ENCODE measurements at places on chromosomes 2 and 18. TPM values are rescaled to one million over a fixed set of nuclear protein-coding genes. Genes with fewer than 3 reads are reported as not detected.
A peak's percentile ranks its signal among the peaks of the same experiment; 100 is the strongest.

TRAPPC8 gene
- total RNA-seq, result 38.5 TPM

KHK gene
- total RNA-seq, result 3.8 TPM

CYP27C1 gene
- not detected for total RNA-seq

FEV gene
- not detected for total RNA-seq

SLC14A1 gene
- 42.2 TPM for total RNA-seq

ING5 gene
- 25.6 TPM for total RNA-seq

ALK gene
- total RNA-seq, result not detected

ALPI gene
- not detected for total RNA-seq

DSG1 gene
- not detected for total RNA-seq

DUSP2 gene
- total RNA-seq, result 564 TPM

SCYGR4 gene
- not detected for total RNA-seq

CFLAR gene
- total RNA-seq, result 445 TPM

SLC16A14 gene
- 0.52 TPM for total RNA-seq

GPR45 gene
- not detected for total RNA-seq

PIEZO2 gene
- total RNA-seq, result not detected

MEP1B gene
- not detected for total RNA-seq

XPO1 gene
- 157 TPM for total RNA-seq

SEMA4F gene
- 18.0 TPM for total RNA-seq

GRCh38 chr2:68195096-68195495 lies 37.4 kb downstream of the PNO1 start:
- no peak for DNase-seq

DNA sequence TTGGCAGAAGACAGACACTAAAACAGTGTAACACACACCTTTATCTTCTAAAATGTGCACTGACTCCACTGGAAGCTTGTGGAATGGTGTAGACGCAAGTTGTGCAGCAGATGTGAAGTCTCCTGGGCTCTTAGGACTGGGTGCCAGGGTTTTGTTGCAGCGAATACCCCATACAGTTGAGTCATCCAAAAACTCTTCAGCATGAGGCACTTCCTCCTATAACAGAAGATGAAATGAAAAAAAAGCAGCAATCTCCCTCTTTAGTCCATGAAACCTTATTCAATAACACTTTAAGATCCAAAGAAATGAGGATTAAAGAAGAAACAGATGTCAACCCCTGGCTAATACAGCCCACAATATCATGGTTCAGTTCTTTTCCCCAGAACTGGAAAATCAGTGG lies 22.2 kb downstream of the BUB1 start:
- no peak for DNase-seq

DNA sequence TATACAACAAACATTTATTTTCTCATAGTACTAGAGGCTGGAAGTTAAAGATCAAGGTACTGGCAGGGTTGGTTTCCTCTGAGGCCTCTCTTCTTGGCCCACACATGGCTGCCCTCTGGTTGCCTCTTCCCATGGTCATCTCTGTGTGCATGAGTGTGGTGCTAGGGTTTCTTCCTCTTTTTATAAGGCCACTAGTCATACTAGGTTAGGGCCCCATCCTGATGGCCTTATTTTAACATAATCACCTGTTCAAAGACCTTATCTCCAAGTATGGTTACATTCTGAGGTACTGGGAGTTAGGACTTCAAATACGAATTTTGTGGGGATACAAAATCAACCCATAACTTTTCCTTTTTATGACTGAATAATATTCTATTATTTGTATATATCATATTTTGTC lies 4.8 kb upstream of the RIOK3 start:
- no peak for DNase-seq

DNA sequence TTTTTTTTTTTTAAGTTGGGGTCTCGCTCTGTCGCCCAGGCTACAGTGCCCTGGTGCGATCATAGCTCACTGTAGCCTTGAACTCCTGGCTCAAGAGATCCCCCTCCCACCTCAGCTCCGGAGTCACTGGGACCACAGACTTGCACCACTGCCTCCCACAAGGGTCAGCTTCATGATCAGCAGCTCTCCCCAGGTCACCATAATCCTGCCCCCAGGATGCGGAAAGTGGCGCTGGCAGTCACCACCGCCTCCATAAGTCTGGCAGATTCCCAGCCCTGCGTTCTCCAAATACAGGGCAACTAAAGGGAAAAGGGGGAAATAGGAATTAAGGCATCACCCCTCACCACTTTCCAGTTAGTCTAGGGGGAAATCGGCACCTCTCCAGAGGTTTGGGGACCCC lies 5.2 kb upstream of the ARID5A start:
- no peak for DNase-seq

DNA sequence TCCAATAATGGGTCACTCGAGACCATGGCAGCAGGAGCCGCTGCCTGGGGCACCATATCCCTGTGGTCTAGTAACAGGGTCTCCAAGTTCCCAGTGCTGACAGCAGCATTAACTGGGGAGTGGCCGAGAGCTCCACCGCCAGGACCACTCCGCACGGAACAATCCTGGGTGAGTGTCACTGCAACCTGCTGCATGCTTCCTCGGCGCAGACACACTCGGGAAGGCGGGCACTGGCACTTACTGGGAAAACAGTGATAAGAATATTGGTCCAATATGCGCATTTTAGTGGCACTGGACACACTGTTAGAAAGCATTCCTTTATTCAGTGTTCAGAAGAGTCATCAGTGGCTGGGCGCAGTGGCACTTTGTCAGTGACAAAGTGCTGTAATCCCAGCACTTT lies 29.7 kb downstream of the FAM228A start:
- no peak for DNase-seq

DNA sequence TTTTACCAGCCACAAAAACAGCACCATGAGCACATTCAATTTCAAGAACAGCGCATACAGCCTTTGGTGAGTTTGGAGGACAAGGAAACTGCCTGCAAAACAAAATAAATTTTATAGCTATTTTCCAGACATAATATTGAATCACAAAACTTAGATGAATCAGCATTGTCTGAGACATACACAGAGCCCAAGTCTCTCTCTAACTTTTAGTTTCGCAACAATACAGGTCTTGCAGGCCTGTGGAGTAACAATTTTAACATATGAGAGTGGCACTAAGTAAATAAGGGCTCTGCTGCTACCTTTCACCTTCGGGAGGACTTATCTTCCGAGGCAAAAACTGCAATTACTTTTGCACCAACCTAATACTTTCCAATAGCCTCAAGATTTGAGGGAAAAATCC lies 56.1 kb upstream of the PEX13 start:
- no peak for DNase-seq

GRCh38 chr2:60525899-60526298 lies 27.6 kb downstream of the BCL11A start:
- no peak for DNase-seq

- DNase-seq, result no peak
These were observed 16.5 kb downstream of the CPLX4 start for GRCh38 chr18:59301929-59302328.

GRCh38 chr2:240998995-240999791 lies 775 bp downstream of the SNED1 start:
- DNase-seq, result peak; percentile 12

- DNase-seq, result no peak
These were observed 3.2 kb upstream of the ACVR1C start for GRCh38 chr2:157631861-157632260.

- no peak for DNase-seq
These were observed 6.1 kb downstream of the SLC66A2 start for GRCh38 chr18:79945118-79946042.

DNA sequence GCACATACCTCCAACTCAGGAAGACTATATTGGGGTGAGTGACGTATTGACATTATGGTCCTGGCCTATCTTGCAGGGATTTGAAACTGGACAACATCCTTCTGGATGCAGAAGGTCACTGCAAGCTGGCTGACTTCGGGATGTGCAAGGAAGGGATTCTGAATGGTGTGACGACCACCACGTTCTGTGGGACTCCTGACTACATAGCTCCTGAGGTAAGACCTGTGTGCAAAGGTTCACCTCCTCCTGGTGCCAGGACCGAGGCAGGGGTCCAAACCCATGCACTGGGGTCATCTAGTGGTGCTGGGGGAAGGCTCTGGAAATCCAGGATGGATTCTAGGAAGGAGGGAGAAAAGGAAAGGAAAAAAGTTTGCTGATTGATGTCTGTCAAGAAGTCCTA lies 152.2 kb upstream of the EPAS1 start:
- DNase-seq, result no peak

DNA sequence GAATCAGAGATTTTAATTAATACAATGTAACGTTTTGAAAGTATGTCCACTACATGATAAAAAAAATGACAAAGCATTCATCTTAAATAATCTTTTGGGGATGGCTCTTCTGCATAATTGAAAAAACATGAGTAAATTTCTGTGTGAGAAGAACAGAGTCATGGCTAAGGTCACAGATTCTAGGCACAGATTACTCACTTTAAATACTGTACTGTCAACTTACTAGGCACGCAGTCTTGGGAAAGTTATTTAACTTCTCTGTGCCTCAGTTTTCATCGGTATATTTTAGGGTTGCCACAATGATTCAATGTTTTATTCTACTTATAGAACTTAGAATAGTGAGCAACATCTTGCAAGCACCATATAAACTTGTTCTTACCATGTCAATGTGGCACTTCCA lies 49.2 kb downstream of the TMEFF2 start:
- DNase-seq, result no peak

DNA sequence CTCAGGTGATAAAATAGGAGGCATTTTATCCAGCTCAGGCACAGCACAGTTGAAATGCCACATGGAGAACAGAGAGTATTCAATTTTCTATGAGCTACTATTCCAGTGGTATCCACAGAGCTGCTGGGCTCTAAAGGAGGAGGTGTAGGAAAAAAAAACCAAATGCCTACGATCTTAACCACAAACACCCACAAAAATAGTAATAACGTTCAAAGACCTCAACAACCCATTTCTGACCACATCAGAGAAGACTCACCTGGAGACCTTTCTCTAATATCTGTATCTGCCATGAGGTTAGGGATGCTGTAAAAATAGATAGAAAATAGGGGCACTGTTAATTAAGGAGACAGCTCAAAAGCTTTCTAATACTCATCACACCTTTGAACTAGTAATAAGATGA lies 294.6 kb upstream of the PARD3B start:
- no peak for DNase-seq

DNA sequence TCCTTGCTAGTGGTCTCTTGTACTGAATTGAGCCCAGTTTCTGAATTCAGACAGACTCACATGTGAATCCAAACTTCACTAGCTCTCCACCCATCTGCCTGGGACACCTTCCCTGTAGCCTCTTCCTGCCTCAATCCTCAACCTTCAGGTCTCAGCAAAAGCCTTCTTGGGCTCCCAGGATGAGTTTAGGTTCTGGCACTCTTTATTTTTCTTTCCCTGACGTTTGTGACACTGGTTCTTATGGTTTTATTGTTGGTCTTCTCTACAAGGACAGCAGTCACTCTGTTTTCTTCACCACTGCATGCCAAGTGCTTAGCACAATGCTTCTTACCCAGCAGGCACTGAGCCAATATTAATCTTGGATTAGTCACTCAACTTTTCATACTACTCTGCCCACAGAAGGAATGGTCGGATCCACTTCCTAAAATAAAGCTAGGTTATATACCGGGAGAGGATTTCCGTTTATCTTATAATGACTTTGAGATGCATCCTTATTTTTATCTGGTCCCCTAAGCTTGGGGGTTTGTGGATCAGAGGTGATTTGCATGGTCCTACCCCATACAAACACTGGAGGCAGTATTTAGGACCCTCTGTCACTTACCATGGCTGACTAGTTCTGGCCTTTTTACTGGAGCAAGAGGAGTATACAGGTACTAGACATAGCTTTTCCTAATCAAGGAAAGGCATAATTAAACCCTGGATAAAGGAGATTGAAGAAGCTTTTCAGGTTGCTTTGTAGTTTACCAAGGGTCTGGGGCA lies 186.3 kb downstream of the MYCN start:
- DNase-seq, result no peak

DNA sequence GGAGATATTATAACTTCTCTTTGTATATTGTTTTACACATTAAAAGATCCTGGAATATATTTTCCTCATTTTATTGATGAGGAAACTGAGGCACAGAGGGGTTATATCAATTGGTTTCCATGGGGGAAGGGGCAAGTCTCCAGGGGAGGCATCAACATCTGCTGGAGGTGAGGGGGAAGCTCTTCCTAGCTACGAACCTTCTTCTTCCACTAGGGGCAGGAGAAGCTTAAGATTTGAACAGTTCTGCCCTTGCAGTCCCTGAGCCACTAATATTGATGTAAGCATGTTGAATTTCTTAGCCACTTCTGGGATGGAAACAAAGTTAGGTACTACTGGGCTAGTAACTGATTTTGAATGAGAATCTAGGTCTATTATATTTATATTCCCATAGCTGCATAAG lies 140.1 kb upstream of the AQP4 start:
- DNase-seq, result no peak

DNA sequence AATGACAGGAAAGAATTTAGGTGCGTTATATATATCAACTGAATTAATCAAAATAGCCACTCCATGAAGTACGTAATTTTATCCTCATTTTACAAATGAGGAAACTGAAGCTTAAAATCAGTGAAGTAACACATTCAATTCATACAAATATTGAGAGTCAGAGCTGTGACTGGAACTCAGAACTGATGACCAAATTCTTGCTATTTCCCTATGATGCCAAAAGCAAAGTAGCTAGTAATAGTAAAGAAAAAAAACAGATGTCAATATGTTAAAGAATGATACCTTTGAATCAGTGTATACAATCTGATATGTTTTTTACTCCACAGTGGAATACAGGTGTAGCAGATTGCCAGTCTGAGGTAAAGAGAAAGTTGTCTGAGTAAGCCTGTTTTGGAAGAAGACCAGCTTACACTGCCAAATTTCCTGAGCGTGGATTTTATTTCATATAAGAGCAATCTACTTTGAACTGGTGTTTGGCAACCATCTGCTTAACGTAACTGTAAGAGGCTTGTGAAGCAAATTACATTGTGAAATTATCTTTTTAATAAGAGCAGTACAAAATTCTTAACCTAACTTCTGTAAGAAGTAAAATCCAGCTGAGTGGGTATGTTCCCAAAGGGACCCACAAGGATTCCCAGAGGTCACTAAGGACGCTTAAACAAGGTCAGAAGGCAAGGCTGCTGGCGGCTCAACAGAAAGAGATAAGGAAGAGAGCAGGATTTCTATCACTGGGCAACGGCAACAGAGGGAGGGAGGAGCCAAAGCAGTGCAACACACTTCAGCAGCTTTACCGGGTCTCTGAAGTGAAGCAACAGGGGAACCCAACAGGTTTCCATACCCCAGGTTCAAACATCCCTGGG lies 85.6 kb downstream of the IKZF2 start:
- peak; percentile 38 for DNase-seq

DNA sequence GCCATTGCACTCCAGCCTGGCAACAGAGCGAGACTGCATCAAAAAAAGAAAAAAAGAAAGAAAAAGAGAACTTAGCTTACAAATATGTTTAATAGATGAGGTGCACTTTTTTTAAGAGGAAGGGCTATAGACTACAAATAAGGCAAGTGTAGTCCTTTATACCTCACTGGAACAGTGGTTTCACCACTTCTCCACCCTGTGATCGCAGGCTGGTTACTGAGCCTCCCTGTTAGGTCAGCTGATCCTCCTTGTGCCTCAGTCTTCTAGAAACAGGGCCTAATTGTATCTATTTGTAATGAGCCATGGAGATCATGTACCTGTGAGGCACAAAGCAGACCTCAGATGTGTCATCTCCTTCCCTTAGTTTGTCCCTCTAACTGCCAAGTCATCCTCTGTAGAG lies 4.5 kb downstream of the CXCR2 start:
- peak; percentile 21 for DNase-seq
